Right ventricle myocardium superior (tissue), 1 donor: ENCODE measurements at places on chromosomes 4 and X. TPM values are rescaled to one million over a fixed set of nuclear protein-coding genes. Genes with fewer than 3 reads are reported as not detected.

The XKRX gene
- total RNA-seq = not detected

The FUNDC2 gene
- 366 TPM for total RNA-seq

The SERPINA7 gene
- total RNA-seq = not detected

The CENPE gene
- 0.40 TPM for total RNA-seq

The LCORL gene
- 7.7 TPM for total RNA-seq

- DNase-seq = peak; percentile 34
These were observed 34.6 kb upstream of the CPLX1 start for GRCh38 chr4:860561-860960.

GRCh38 chr4:107900508-107900907 is 30.8 kb upstream of the CYP2U1 start:
- DNase-seq = no peak

DNA sequence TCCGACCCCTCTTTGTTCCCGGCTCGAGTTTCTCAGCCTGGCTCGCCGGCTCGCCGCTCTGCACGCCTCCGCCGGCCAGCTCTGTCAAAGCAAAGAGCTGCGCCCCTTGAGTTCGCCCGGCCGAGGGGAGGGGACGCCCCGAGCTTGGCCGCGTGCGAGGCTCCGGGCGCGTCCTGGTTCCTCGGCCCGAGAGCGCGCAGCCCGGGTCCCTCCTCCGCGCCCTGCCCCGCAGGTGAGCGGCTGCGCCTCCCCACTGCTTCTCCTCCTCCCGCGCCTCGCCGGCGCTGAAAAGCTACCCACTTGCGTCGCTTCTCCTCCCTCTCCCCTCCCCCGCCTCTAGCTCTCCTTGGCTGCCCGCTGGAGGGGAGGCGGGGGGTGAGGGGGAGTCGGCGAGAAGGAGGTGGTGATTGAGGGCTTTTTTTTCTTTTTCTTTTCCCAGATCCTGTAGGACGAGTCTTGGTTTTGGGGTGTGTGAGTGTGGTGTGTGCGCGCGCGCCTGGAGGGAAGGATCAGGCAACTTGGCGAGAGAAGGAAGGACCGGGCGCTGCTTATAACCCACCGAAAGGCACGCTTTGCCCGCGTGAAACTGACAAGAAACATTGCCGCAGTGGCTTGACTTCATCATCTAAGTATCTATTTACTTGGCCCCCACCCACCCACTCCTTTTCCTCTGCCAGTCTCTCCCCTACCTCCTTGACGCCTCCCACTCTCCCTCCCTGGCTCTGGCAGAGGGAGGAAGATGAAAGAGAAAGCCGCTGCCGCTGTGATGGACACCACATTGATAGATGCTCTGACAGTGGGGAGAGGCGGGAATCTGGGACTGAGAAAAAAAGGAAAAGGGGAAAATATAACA is at the start of gene LEF1:
LEF1 (minus strand) TSS at position 262 of the 853 bp plus-strand sequence. CDS start 1,165 bp downstream, outside the sequence.
- DNase-seq = no peak

DNA sequence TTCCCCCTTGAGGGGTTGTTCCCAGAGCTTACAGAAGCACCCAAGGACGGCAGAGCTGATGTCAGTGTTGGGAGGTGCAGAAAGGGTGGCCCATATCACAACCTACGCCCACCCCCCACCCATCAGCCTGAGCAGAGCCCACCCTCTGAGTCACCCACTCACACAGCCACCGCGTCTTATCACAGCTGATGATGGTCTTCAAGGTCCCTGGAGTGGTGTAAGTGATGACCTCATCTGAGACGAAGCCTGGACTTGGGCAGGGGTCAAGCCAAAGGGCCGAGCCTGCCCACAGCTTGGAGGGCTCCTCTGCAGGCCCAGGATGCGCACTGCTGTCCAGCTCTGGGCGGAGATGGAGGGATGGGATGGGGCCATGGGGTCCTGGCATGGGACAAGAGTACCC is 3.0 kb upstream of the HTRA3 start:
- DNase-seq = no peak

- DNase-seq = no peak
These were observed 48.5 kb upstream of the DDX60 start for GRCh38 chr4:168367065-168367464.

DNA sequence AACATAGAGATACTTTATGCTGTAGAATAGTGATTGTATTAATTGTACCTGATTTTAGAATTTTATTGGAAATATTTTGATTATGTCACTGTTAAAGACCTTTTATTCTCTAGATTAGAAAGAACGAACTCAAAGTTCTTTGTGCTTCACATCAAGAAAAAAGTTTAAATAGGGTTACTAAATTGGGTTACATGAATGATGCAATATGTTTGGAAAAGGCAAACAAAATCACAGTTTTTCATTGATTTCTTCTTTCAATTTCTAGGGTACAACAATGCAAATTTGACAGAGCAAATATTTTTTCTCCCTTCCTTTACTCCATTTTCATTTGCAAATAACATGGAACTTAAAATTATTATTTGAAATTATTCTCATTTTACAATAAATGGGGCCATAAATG is 24.0 kb upstream of the ANKRD50 start:
- no peak for DNase-seq

DNA sequence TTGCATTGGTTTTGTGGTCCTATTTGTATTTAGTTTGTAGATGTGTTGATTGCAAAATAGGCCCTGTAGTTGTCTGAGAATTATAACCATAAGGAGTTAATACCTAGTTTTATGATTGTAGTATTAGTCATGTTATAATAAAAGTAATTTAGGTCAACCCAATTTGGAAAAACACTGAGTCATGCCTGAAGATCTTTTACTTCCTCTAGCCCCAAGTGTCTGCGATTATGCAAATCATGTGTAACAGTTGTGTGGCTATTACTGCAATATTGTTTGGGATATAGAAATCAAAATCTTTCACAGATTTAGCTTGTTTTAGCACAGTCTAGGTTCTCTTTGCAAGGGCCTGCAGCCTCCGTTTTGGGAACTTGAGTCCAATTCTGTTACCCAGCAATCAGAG is 12.6 kb downstream of the SRD5A3 start:
- DNase-seq = no peak

GRCh38 chrX:11968991-11969390 is 169.3 kb upstream of the FRMPD4 start:
- DNase-seq = no peak

DNA sequence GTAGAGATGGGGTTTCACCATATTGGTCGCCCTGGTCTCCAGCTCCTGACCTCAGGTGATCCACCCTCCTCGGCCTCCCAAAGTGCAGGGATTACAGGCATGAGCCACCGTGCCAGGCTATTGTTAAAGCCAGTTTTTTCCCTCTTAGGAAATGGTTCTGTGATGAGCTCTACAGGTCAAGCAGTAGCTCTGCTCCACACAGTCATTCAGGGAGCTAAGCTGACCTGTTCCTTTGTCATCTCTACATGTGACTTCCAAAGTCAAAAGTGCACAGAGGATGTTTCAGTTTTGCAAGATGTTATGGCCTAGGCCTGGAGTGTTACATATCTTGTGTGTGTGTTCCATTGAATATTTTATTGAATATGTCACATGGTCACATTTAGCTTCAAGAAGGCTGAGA is 11.4 kb downstream of the MCUB start:
- DNase-seq = no peak
